Uterus (tissue), 4 donors: ENCODE measurements at places on chromosomes 1 and 21.
A peak's percentile ranks its signal among the peaks of the same experiment; 100 is the strongest.

GRCh38 chr1:66575739-66576138, 41.8 kb downstream of the SGIP1 start:
- H3K36me3 ChIP-seq = no peaks in the 10 kb centered on the region
- no peak overlapping the region for H3K4me3 ChIP-seq
- DNase-seq = peak; percentile 54
- no peaks in the 10 kb centered on the region for H3K27me3 ChIP-seq
- no peaks in the 10 kb centered on the region for H3K4me1 ChIP-seq
- peak overlapping the region; percentile 39 for H3K27ac ChIP-seq

GRCh38 chr1:89962742-89963075, 32.2 kb upstream of the ZNF326 start:
- H3K27ac ChIP-seq = no peak overlapping the region
- no peaks in the 10 kb centered on the region for H3K4me1 ChIP-seq
- no peak overlapping the region for H3K4me3 ChIP-seq
- no peaks in the 10 kb centered on the region for H3K36me3 ChIP-seq

DNA sequence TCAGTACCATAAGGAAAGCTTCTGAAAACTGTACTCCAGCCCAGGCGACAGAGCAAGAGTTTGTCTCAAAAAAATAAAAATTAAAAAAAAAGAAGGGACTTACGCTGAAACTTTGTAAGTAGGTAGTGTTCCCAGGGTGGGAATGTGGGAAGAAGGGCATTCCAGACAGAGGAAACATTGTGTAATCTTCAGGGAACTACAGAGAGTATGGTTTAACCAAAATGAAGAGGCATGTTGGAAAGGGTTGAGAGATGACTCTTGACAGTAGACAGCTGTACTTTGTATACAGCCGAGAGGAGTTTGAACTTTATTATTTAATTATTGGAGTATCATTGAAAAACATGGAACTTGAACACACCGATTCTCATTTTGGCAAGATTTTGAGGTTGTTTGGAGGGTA, 43.0 kb downstream of the PPP2R5A start:
- H3K4me1 ChIP-seq = no peaks in the 10 kb centered on the region
- DNase-seq = no peak
- H3K4me3 ChIP-seq = no peak overlapping the region
- no peaks in the 10 kb centered on the region for H3K27me3 ChIP-seq
- no peak overlapping the region for H3K27ac ChIP-seq

GRCh38 chr1:106846656-106847055, 209.8 kb upstream of the PRMT6 start:
- H3K36me3 ChIP-seq = no peaks in the 10 kb centered on the region
- H3K4me3 ChIP-seq = no peak overlapping the region
- H3K27me3 ChIP-seq = no peaks in the 10 kb centered on the region

- H3K4me1 ChIP-seq = no peaks in the 10 kb centered on the region
- H3K36me3 ChIP-seq = no peaks in the 10 kb centered on the region
- no peak overlapping the region for H3K27ac ChIP-seq
- DNase-seq = no peak
- H3K27me3 ChIP-seq = no peaks in the 10 kb centered on the region
Measured at GRCh38 chr1:87213135-87213515, 115.6 kb upstream of the LMO4 start.

- no peaks in the 10 kb centered on the region for H3K27me3 ChIP-seq
- no peaks in the 10 kb centered on the region for H3K4me1 ChIP-seq
- no peak overlapping the region for H3K27ac ChIP-seq
- DNase-seq = no peak
- H3K4me3 ChIP-seq = no peak overlapping the region
- H3K36me3 ChIP-seq = no peaks in the 10 kb centered on the region
Measured at GRCh38 chr1:14724678-14725077, 126.2 kb downstream of the KAZN start.

DNA sequence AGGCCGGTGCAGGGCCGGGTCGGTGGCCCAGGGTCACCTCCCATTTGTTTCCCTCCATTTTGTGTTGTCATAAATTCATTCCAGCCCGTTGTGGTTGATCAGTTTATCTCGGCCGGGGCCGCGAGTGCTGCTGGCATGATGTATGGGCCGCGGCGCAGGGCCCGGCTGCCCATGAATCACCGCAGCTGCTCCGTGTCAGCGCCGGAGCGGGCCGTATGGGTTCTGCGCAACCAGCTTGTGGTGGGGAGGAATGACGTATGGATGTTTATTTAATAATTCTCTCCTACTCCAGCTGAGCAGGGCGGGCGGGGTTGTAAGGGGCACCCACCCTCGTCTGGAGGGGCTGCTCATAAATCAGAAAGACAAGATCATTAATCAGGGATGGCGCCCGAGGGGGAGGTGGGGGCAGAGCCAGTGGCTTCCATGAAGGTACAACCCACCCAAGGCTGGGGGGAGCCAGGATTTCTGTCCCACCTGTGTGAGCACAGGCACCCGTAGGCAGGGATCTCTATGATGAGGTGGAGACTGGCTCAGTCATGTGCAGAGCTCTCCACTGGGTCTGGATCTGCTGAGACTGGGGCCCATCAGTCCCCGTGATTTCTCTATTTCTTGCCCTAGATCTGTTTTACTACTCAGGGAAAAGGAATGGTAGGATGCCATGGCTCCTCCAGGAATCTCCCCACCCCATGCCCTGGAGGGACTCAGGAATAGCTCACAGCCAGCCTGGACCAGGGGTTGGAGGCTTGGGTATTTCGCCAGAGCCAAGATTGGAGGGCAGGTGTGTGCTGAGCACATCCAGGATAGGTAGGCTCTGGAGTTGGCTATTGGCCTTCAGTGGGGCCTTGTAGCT, 27.8 kb downstream of the TMEM53 start:
- DNase-seq = peak; percentile 75
- H3K27me3 ChIP-seq = no peaks in the 10 kb centered on the region
- H3K36me3 ChIP-seq = no peaks in the 10 kb centered on the region
- H3K27ac ChIP-seq = peak overlapping the region; percentile 73

DNA sequence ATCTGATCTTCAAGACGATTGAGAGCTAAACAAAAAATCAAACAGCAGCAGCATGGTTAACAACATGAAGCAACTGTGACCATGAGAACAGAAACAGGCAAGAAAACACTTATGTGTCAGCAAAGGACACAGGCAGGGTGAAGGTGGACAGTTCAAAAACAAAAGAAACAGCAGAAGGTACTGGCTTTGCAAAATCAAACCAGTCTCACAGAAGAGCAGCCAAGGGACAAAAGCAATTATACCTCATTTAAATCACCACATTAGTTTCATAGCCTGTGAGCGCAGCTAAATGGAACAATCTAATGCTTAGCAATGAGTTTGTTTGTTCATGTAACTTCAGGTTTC, 59.1 kb downstream of the CAPN2 start:
- no peaks in the 10 kb centered on the region for H3K36me3 ChIP-seq
- no peak for DNase-seq
- peaks cover 7% of the 10 kb centered on the region for H3K4me1 ChIP-seq
- H3K4me3 ChIP-seq = no peak overlapping the region

- DNase-seq = no peak
- H3K36me3 ChIP-seq = no peaks in the 10 kb centered on the region
- H3K27me3 ChIP-seq = no peaks in the 10 kb centered on the region
- no peaks in the 10 kb centered on the region for H3K4me1 ChIP-seq
- no peak overlapping the region for H3K4me3 ChIP-seq
- no peak overlapping the region for H3K27ac ChIP-seq
Measured at GRCh38 chr21:26332867-26333266, 162.3 kb upstream of the APP start.

DNA sequence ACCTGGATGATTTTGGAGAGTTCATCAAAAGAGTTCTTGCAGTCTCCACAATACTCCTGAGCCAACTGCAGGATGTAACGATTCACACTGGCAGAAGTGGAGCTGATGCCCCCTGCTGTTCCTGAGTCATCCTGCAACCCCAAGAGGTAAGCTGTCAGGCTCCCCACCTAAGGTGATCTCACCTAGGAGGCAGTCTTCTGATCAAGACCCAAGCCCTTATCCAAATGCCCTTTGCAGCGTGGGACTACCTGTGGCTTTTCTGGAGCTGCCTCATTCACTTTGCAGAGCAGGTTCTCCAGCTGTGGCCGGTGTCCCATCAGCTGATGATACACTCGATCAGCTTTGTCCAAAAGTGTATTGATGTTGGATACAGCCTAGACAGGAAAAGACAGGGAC, 96.4 kb downstream of the UBR4 start:
- no peaks in the 10 kb centered on the region for H3K4me1 ChIP-seq
- H3K36me3 ChIP-seq = no peaks in the 10 kb centered on the region
- peak; percentile 28 for DNase-seq
- H3K27ac ChIP-seq = no peak overlapping the region

- H3K36me3 ChIP-seq = no peaks in the 10 kb centered on the region
- H3K4me1 ChIP-seq = no peaks in the 10 kb centered on the region
- no peak for DNase-seq
- H3K4me3 ChIP-seq = no peak overlapping the region
- H3K27ac ChIP-seq = no peak overlapping the region
Measured at GRCh38 chr1:48442864-48443619, 29.0 kb downstream of the SPATA6 start.

DNA sequence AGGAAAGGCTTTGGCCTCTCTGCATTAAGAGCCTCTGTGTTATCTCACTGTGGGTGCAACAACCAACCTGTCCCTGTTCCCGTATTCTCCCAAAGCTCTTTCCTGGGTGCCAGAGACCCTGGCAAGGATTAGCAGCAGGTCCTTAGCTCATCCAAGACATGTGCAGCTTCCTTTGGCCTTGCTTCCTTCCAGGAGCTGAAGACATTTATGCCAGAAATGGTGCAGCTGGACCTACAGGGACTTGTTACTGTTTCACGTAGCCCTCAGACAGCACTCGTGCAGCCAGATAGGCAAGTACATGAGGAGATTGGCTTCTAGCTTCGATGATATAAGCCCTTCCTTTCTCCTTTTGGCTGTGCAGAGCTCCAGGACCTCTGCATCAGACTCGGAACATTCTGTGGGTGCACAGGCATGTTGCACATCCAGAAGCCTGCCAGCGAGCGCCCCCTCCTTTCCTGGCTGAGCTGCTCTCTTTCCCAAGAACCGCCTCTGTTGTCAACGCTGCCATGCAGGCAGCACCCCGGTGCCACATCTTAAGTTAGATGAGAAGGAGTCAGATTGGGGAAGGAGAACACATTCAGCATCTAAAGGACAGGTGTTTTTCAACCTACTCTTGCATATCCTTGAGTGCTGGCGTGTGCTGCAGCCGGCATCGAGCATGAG, 284.5 kb upstream of the PLXNA2 start:
- no peak overlapping the region for H3K27ac ChIP-seq
- no peaks in the 10 kb centered on the region for H3K36me3 ChIP-seq
- H3K4me1 ChIP-seq = no peaks in the 10 kb centered on the region
- no peak for DNase-seq
- H3K4me3 ChIP-seq = no peak overlapping the region

DNA sequence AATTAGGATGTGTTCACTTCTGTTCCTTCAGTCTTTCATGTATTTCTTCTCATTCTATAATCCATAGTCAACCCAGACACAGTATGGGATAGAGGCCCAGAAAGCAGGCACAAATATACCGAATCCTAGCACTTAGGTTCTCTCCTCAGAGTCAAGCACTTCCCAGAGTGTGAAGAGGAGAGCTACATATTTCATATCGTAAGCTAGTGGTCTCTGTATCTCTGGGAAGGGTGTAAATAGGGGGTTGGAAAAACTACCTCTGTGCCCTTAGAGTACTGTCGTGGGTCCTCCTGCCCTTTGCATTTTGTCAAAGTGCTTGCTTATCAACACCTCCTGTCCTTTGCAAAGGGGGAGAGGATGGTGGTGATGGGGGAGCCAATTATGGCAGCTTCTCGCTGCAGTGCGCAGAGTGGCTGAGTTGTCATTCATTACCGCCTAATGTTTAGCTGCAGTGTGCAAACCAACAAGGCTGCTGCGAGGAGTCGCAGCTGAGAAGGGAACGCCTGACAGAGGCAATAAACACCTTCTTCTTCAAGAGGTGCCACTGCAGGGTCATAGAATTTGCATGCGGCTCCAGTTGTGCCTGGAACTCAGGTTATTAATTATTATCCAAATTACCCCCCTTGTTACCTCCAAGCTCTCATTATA, 182.7 kb downstream of the NUF2 start:
- no peaks in the 10 kb centered on the region for H3K4me1 ChIP-seq
- no peaks in the 10 kb centered on the region for H3K27me3 ChIP-seq
- no peak overlapping the region for H3K27ac ChIP-seq
- DNase-seq = no peak
- no peaks in the 10 kb centered on the region for H3K36me3 ChIP-seq

- no peaks in the 10 kb centered on the region for H3K36me3 ChIP-seq
- no peaks in the 10 kb centered on the region for H3K4me1 ChIP-seq
- H3K27ac ChIP-seq = no peak overlapping the region
- H3K4me3 ChIP-seq = no peak overlapping the region
- DNase-seq = no peak
Measured at GRCh38 chr1:228000416-228000815, 6.4 kb upstream of the WNT3A start.

DNA sequence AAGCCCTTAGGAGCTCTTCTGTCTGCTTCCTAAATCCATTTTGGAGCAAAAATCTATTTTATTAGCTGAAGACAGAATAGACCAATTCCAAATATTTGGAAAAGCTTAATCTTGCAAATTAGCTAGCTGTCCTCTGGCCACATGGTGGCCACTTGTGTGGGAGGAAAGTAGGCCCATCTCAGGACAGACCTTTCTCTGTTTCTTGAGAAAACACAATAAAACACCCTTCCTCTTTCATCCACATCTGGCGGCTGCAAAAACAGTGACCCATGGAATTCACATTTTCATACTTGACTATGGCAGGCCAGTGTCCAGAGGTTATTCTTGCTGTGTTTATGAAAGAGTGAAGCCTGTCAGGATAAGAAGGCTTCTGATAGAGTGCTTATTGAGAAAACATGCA, 275.6 kb downstream of the PLPP3 start:
- H3K27me3 ChIP-seq = no peaks in the 10 kb centered on the region
- no peak overlapping the region for H3K4me3 ChIP-seq
- peak overlapping the region; percentile 79 for H3K27ac ChIP-seq
- no peaks in the 10 kb centered on the region for H3K4me1 ChIP-seq

- H3K27ac ChIP-seq = no peak overlapping the region
- H3K4me3 ChIP-seq = no peak overlapping the region
- H3K36me3 ChIP-seq = no peaks in the 10 kb centered on the region
- H3K27me3 ChIP-seq = no peaks in the 10 kb centered on the region
- no peak for DNase-seq
- no peaks in the 10 kb centered on the region for H3K4me1 ChIP-seq
Measured at GRCh38 chr1:51952638-51953037, 37.9 kb downstream of the RAB3B start.
